ENCODE measurements at places on chromosomes 2 and 18.

DNA sequence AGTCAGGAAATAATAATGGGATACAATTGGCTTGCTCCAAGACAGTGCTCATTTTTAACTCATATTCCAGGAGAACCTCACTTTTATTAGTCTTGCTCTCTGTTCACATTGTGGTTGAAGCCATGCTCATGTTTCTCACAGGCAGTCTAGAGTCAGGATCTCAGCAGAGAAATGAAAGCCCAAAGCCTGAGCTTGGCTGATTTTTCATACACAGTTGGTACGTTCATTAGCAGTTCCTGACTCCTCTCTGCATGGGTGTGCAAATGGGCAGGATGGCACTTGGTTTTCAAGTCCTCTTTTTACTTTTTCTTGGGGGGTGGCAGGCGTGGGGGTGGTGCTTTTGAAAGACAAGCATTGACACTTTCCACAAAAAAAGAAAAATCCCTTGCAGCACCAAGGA, 56.0 kb upstream of the KLF7 start:
- H3K4me1 ChIP-seq = no peaks in the 10 kb centered on the region
- no peak overlapping the region for H3K27ac ChIP-seq
- H3K4me3 ChIP-seq = no peak overlapping the region
- H3K36me3 ChIP-seq = no peaks in the 10 kb centered on the region

GRCh38 chr2:228447266-228447915, 265.9 kb upstream of the SPHKAP start:
- H3K27me3 ChIP-seq = no peaks in the 10 kb centered on the region
- H3K36me3 ChIP-seq = no peaks in the 10 kb centered on the region
- no peak for DNase-seq
- no peak overlapping the region for H3K4me3 ChIP-seq
- no peaks in the 10 kb centered on the region for H3K4me1 ChIP-seq
- no peak overlapping the region for H3K27ac ChIP-seq

DNA sequence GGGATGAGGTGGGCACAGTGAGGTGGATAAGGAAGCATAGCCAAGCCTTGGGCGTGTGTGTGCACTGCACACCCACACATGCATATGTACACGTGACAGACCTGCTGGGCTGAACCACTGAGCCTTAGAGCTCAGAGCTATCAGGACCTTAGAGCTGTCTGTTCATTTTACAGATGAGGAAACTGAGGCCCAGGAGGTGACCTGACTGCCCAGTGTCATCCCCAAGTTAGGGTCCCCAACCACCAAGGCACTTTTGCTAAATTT, 8.2 kb upstream of the SNED1 start:
- H3K36me3 ChIP-seq = no peaks in the 10 kb centered on the region
- no peak overlapping the region for H3K4me3 ChIP-seq
- H3K4me1 ChIP-seq = peaks cover 6% of the 10 kb centered on the region
- no peaks in the 10 kb centered on the region for H3K27me3 ChIP-seq
- no peak for DNase-seq

DNA sequence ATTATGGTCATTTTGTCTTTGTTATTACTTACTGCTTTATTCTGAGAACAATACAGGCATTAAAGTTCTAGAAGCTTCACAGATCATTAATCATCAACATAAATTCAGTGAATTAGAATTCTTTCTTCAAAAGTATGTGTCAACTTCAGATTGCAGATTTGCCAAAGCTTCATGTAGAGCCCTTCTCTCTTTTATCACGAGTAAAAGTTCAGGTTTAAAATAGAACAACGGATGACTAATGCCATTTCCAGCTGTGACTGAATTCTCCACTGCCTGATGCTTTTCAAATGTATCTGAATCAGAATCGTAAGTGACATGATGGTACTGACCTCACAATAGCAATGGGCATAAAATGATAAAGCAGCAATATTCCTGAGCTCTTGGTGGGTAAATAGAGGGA, 116.0 kb downstream of the ABCA12 start:
- DNase-seq = no peak
- H3K36me3 ChIP-seq = no peaks in the 10 kb centered on the region
- H3K4me1 ChIP-seq = peaks cover 10% of the 10 kb centered on the region
- no peak overlapping the region for H3K27ac ChIP-seq
- H3K4me3 ChIP-seq = no peak overlapping the region

- no peaks in the 10 kb centered on the region for H3K36me3 ChIP-seq
- no peak overlapping the region for H3K4me3 ChIP-seq
- no peaks in the 10 kb centered on the region for H3K4me1 ChIP-seq
- no peaks in the 10 kb centered on the region for H3K27me3 ChIP-seq
These were observed 28.0 kb upstream of the SMIM21 start for GRCh38 chr18:75455249-75456198.

DNA sequence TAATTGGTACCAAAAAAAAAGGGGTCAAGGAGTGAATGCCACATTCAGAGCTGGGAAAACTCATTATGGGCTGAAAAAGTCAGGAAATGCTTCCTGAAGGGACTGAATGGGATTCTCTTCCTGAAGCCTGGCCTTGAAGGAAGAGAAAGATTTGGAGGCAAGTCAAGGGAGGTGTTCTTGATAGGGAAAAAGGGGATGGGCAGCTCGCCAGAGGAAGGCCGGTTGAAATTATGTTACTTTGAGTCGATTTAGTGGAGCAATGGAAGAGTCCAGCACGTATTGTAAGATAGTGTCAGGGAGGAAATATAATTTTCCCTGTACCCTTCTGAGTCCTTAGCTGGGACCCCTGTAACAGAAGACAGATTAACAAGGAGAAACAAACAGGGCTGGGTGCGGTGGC, 115.3 kb upstream of the STPG4 start:
- no peak overlapping the region for H3K4me3 ChIP-seq
- DNase-seq = no peak
- no peaks in the 10 kb centered on the region for H3K36me3 ChIP-seq
- H3K27me3 ChIP-seq = no peaks in the 10 kb centered on the region
- no peak overlapping the region for H3K27ac ChIP-seq

GRCh38 chr18:55250768-55251173, 291.5 kb upstream of the CCDC68 start:
- no peak overlapping the region for H3K27ac ChIP-seq
- no peak for DNase-seq
- H3K4me1 ChIP-seq = no peaks in the 10 kb centered on the region
- no peaks in the 10 kb centered on the region for H3K36me3 ChIP-seq
- H3K27me3 ChIP-seq = peaks cover 10% of the 10 kb centered on the region

DNA sequence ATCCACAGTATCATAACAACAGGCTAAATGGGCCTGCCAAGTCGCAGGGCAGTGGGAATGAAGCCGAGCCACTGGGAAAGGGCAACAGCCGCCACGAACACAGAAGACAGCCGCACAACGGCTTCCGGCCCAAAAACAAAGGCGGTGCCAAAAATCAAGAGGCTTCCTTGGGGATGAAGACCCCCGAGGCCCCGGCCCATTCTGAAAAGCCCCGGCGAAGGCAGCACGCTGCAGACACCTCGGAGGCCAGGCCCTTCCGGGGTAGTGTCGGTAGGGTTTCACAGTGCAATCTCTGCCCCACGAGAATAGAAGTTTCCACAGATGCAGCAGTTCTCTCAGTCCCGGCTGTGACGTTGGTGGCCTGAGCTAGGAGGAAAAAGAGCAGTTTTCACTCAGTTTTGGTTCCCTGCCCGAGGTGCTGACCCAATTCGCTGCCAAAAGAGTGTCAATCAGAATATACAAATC, 32.2 kb downstream of the KCTD18 start:
- H3K4me1 ChIP-seq = peaks cover 19% of the 10 kb centered on the region
- no peak overlapping the region for H3K4me3 ChIP-seq
- H3K27me3 ChIP-seq = no peaks in the 10 kb centered on the region
- no peak overlapping the region for H3K27ac ChIP-seq
- no peak for DNase-seq

DNA sequence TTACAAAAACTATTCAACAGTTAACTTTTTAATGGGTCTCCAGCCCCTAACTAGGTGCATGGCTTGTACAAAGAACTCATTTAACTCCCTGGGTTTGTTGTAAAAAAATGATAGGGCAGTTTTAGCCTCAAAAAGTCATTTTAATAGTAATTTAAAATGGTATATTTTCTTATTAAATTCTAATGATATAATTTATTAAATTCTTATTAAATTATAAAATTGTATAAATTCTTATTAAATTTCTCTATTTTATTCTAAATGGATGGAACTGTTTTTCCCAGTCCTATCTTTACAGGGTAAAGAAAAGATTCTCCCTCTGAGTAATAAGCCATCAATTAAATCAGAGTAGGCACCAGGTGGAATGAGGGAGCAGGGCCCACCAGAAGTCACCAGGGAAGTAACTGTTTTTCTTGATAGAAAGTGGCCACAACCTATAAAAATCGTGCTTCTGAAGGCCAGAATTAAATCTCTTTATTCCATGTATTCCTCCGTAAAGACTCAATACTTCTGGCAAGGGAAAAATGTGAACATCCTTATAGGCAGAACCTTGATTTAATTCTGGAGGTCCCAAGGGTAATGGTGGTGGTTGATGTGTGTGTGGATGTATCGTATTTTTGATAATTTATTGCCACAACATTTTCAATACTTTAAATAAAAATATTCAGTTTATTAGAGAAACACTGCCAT, 814 bp downstream of the FKBP7 start:
- DNase-seq = no peak
- peaks cover 30% of the 10 kb centered on the region for H3K4me1 ChIP-seq
- H3K36me3 ChIP-seq = no peaks in the 10 kb centered on the region

DNA sequence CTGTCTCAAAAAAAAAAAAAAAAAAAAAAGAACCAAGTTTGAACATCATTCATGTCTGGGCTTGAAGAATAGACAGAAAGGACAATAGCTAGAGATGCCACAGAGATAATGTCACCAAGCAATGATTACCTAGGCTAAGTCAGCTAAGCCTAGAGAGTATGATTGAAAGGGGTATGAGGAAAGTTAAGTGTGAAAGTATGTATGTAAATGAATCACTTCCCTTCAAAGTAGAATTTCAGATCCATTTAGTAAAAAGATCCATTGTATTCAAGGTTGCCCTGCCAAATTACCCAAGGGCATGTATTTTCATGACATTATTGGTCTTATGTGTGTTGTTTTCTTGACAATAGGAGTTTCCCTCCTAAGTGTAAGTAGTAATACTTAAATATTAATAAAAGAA, 34.1 kb upstream of the SLC39A10 start:
- no peaks in the 10 kb centered on the region for H3K27me3 ChIP-seq
- no peak for DNase-seq
- H3K27ac ChIP-seq = no peak overlapping the region
- H3K36me3 ChIP-seq = no peaks in the 10 kb centered on the region
- no peaks in the 10 kb centered on the region for H3K4me1 ChIP-seq

GRCh38 chr2:239960929-239961661, 64.0 kb downstream of the NDUFA10 start:
- H3K27me3 ChIP-seq = no peaks in the 10 kb centered on the region
- no peak overlapping the region for H3K4me3 ChIP-seq
- no peaks in the 10 kb centered on the region for H3K36me3 ChIP-seq
- no peaks in the 10 kb centered on the region for H3K4me1 ChIP-seq
- H3K27ac ChIP-seq = no peak overlapping the region
- DNase-seq = no peak

DNA sequence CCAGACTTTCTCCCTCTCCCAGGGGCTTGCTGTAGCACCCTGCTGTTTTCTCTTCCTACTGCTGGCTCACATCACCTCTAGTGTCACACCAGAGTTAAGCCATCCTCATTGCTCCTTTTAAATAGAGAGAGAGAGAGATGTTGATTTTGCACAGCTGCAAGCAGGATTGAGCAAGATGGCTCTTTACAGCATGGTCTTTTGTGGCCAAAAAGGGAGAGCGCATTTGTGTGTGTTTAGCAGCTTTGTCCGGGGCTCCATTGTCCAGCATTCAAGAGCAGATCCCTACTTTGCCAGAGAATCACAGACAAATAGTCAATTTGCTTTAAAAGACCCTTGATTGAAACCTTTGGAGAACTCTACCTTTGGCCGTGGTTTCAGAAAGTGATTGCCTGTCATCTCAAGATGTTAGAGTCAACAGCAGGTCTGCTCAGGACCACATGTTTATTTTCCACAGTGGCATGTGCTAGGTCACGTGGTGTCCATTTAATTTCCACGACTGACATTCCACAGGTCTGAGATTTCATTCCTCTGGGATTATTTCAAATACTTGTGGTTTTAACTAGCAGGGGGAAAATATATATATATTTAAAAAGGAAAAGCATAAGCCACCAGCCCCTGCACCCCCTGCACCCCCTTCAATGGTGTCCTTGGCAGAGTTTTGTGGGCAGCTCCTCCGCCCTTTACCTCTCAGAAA, 359.9 kb upstream of the SLC14A2 start:
- H3K36me3 ChIP-seq = no peaks in the 10 kb centered on the region

- H3K4me3 ChIP-seq = no peak overlapping the region
- peaks cover 34% of the 10 kb centered on the region for H3K36me3 ChIP-seq
- no peaks in the 10 kb centered on the region for H3K27me3 ChIP-seq
- DNase-seq = no peak
These were observed 38.5 kb downstream of the PRPF40A start for GRCh38 chr2:152678808-152679207.

DNA sequence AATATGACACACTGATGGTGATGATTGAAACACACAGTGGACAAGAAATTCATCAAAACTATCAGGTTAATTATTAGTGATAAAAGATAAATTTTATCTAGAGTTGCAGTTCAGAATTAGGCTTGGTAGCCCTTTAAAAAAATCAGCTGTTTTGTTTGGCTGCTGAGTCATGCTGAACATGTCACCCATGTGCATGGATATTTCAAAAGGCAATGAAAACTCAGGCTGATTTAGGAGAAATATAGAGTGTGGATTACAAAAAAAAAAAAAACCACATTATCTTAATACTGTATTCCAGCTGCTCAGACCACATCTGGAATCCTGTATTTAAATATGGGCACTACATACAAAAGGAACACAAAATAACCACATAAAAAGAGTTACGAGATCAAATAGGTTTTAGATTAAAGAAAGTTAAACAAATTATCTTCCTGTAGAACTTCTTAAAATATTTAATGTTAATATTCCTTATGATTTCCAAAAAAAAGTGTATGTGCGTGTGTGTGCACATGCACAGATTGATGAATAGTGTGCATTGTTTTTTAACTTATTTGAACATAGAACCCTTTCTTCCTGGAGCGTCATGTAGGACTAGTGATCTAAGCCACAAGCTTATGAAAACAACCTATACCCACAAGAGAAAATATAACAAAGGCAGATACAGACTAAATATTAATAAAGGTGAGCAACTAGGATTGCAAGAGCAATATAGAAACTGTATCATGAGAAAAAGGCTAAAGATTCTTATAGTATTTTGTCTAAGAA, 186.2 kb downstream of the STK39 start:
- H3K4me1 ChIP-seq = no peaks in the 10 kb centered on the region
- H3K4me3 ChIP-seq = no peak overlapping the region
- H3K27ac ChIP-seq = no peak overlapping the region

DNA sequence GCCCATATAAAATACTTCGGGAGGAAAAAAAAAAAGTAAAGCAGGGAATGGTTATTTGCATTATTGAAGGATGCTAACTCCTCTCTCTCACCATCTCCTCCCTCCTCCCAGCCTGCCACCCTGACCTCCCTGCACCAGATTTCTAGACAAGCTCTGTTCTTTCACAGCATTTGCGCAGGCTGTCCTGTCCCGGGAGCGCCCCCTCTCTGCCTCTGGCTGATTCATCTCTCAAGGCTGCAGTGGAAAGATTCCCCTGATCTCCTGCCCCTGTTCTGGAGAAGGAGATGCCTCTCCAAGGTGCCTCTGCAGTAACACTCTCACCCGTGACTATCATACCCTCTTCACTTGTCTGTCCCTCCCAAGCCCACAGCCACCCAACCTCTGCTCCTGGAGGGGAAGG, 38.5 kb downstream of the COL4A4 start:
- DNase-seq = no peak
- no peaks in the 10 kb centered on the region for H3K4me1 ChIP-seq
- no peak overlapping the region for H3K4me3 ChIP-seq
- no peak overlapping the region for H3K27ac ChIP-seq
